ENCODE measurements at places on chromosomes 1 and 21.

DNA sequence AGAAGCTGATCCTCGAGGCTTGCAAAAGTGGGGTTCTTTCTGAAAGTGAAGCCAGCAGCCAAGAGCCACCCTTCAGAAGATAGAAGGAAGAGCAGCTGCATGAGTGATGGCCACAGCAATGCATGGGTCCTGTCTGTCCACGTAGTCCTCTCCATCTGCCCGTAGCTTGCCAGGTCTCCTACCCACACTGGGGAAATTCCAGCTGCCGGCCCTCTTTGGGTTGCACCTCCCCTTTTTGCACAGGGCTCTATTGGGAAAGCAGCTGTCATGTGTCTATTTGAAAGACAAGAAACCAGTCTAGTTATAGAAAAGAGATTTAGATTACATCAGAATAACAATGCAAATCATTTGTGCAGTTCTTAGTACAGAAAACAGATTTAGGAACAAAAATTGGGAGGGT, 204.4 kb downstream of the GIPC2 start:
- DNase-seq = peak; percentile 54

GRCh38 chr21:32772281-32773047, 909 bp upstream of the PAXBP1 start:
- peak; percentile 26 for DNase-seq

DNA sequence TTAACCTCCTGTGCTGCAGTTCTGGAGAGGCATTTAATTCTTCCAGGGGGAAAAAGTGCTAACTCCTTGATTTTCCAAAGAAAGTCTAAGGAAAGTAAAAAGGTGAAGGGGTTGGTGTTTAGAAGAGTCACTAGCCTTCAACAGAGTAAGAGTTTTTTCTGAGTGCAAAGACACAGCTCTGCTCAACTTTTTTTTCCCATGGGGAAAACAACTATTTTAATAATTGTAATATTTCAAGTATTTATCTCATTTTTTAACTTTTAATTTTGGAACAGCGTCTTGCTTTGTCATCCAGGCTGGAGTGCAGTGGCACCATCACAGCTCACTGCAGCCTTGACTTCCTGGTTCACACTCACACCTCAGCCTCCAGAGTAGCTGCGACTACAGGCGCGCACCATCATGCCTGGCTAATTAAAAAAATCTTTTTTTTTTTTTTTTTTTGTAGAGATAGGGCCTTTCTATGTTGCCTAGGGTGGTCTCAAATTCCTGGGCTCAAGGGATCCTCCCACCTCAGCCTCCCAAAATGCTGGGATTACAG, 202.6 kb downstream of the APP start:
- DNase-seq = no peak

GRCh38 chr1:182084487-182085316, 23.2 kb upstream of the ZNF648 start:
- DNase-seq = peak; percentile 91

DNA sequence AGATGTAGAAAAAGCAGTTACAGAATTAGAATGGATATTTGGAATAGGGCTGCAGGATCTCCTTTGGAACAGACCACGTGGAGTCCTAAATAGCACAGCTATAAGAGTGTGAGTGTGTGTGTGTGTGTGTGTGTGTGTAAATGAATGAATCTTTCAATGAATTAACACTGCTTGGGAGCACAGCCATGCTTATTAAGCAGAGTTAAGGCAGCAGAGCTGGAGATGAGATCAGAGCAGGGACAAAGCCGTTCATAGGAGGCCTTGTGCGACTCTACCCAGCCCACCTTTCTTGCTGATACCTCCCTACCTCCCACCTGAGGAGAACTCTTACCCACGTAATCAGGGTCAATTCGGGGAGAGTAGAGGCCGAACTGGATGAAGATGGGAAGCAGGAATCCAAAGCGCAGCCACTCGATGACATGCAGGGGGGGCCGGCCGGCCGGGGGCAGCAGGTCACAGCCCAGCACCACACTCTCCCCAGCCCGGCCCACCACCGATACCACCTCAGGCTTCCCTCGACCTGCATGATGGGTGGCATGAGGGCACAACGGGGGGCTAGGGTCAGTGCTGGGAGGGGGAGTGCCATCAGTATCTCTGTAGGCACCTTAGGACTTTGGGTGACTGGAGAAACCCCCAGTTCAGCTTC, 2.7 kb downstream of the IGSF9 start:
- no peak for DNase-seq

- no peak for DNase-seq
Measured at GRCh38 chr1:30915491-30916230, 7.1 kb upstream of the SDC3 start.

DNA sequence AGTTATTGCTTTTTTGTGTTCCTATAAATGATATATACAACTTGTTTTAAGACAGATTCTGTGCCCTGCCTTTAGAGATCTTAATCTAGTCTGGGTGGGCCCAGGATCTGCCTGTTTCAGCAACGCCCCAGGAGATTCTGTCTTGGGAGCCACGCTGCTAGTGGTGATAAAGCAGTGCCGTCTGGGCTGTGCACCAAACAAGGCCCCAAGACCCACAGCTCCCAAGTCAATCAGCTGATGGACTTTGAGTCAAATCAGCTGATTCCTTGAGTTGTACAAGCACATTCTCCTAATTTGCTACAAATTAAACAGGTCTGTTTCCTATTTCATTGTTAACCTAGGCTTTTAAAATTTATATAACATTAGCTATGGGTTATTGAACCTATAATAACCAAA, 15.7 kb upstream of the SLC44A3 start:
- DNase-seq = no peak

DNA sequence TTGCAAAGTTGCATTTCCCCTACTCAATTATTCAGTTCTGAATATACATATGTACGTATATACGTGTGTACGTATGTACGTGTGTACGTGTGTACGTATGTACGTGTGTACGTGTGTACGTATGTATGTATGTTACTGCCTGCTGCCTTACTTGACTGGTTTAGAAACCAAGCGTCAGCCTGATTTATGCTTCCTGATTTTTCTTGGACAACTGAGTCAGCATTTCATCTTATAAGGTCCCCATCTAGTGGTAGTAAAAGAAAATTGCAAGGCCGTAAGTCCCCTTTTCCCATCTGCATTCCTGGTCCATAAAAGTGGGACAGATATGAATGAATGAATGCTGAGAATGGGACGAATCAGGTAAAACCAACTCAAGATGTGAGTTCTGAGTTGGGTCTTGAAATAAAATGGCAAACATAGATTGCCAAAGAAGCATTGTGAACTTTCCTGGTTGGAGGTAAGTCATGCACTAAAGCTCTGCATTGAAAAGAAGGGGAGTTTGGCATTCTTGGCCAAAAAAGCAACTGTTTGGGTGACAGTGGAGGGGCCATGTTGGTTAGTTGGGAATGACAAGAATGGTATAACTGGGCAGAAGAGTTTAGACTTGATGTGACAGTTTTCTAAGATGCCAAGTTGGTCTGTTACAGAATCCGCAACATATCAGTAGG, 76.4 kb upstream of the DNAH14 start:
- DNase-seq = peak; percentile 81

DNA sequence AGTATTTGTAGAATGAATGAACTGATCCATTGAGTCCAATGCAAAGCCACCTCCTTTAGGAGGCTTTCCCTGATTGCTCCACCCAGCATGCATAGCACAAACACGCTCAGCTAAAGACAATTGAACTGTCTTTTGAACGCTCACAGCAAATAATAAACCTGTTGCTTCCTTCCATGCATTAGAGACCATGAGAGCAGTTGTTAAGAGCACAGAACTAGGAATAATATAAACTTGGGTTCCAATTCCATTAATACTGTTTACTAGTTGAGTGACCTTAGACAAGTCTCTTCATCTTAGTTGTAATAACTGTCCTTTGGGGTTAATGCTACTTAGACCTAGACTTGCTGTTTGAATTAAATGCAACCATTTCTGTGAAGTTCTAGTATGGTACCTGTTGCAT, 5.9 kb upstream of the MEF2D start:
- DNase-seq = no peak

DNA sequence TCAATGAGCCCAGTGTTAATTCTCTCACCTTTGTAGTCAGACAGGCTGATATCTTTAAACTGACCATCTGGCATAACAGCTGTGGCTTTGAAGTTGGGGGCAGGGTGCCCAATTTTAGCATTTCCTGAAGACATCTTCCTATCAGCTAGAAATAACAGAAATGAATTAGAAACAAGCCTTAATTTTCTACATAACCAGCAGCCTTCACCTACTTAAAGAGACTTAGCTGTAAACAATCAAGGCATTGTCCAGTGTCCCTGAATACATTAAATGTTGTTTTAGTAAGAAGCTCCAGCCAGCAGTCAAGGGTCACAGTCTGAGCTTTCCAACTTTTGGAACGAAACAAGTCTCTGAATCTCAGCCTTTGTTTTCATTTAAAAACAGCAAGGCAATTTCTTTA, 2.8 kb downstream of the PRDX1 start:
- DNase-seq = no peak

- DNase-seq = no peak
Measured at GRCh38 chr1:93504247-93505033, 56.5 kb downstream of the FNBP1L start.

- no peak for DNase-seq
Measured at GRCh38 chr1:3863231-3863935, 6.1 kb downstream of the DFFB start.

DNA sequence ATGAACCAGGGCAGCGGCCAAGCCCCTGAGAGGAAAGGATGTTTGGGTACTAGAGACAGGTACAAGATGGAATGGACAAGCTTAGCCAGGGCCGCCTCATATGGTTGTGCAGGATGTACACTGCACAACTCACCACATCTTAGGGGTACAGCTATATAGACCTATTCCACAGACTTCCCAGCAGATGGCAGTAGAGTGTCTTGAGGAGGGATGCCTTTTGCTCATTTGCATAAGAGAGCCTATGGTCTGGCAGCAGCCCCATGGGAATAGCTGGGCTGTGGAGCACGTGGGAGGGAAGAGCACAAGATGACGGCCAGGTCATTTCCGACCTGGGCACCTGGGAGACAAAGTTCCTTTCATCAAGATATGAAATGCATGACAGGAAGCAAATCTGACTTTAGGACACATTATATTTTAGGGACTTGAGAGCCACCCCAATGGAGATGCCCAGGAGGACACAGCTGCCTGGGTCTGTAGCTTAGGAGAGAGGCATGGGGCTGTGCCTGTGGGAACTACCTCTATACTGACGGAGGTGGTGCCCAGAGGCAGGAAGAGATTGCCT, 215.5 kb downstream of the KCNJ6 start:
- DNase-seq = peak; percentile 88

GRCh38 chr1:114694540-114695310, 621 bp downstream of the AMPD1 start:
- DNase-seq = no peak

DNA sequence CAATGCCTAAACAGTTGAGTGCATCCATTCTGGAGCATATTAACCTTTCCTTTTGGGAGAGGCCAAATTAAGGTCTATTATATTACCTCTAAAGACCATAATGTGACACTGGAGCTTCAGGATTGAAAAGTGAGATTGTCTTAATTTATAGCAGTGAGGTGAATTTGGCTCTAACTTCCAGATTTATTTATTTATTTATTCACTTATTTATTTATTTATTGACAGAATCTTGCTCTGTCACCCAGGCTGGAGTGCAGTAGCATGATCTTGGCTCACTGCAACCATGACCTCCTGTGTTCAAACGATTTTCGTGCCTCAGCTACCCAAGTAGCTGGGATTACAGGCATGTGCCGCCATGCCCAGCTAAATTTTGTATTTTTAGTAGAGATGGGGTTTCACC, 19.1 kb downstream of the ZCCHC17 start:
- no peak for DNase-seq

- DNase-seq = no peak
Measured at GRCh38 chr1:94798054-94798453, 22.1 kb upstream of the SLC44A3 start.

DNA sequence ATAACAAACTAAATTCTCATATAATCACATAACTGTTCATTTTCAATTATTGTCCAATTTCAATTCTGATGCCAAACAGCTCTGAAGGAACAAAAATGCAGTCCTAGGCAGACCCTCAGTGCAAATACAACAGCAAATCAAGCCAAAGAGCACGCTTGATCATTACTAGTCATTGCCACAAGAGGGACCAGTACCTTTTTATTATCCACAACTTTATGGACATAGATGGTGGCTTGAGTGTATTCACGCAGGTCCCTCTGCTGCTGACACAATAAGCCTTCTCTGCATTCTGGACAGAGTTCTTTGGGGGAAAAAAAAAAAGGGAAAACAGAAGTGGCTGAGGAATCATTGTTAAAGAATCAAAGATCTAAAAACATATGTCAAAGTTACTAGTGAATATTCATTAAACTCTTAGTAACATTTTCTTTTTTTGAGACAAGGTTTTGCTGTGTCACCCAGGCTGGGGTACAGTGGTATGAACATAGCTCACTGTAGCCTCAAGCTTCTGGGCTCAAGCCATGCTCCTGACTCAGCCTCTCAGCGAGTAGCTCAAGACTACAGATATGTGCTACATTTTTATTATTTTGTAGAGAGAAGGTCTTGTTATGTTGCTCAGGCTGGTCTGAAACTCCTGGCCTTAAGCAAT, 34.3 kb upstream of the RAP1GAP start:
- DNase-seq = peak; percentile 50

DNA sequence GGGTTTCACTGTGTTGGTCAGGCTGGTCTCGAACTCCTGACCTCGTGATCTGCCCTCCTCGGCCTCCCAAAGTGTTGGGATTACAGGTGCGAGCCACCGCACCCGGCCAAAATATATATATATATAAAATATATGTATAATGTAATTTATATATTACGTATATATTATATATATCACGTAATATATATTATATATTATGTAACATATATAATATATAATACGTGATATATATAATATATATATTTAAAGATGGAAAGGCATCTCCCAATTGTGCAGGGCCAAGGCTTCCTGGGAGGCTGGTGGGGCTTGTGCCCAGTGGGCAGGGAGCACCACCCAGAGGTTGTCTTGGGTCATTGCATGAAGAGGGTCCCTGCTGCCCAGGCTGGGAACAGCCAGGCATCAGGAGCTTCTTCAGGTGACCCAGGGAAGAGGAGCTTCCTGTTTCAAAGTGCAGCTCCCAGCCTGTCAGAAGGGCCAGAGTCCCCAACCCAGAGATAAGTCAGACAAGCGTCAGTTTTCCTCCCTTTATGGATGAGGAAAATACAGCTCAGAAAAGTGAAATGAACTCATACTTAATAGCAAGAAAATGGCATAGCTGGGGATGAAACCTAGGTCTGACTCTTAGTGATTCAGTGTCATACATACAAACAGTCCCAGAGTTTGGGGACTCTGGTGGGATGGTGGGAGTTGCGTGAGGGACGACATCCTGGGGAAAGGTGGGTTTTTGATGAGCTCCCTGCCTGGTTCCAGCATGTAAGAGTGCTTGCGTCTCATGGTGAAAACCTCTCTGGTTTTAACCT, 12.0 kb downstream of the UBE2Q1 start:
- DNase-seq = peak; percentile 83

Measured in MCF 10A (cell line).